ENCODE measurements at places on chromosomes 1 and 21.

- peak; percentile 58 for DNase-seq
Measured at GRCh38 chr1:234656070-234656895, 46.3 kb upstream of the IRF2BP2 start.

- DNase-seq, result peak; percentile 50
Measured at GRCh38 chr1:54569339-54569738, 21.3 kb downstream of the ACOT11 start.

GRCh38 chr1:52926864-52927211 lies 238 bp upstream of the SCP2 start:
- DNase-seq, result no peak

DNA sequence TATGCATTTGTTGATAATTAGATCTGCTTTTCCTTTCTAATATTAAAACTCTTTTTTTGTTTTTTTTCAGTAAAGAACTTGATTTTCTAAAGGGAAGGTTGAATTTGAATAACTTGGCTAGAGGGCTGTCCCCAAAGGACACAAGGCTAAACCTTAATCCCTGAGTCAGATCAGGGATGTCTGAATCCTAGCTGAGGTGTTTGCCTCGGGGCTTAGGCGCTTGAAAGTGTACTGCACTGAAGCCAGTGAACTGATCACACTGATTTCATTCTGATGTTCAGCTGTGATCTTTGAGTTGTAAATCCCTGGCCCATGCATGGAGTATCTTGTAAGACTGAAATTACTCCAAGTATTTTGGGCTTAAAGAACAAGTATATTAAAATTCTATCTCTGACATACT lies 42.8 kb downstream of the MTR start:
- no peak for DNase-seq

All from fibroblast of skin of right biceps (primary cell).